ENCODE measurements at places on chromosomes 2 and 18. TPM values are rescaled to one million over a fixed set of nuclear protein-coding genes. Genes with fewer than 3 reads are reported as not detected.
A peak's percentile ranks its signal among the peaks of the same experiment; 100 is the strongest.

GRCh38 chr18:74342416-74343043 lies 26.9 kb downstream of the C18orf63 start:
- DNase-seq = peak; percentile 53

- DNase-seq = no peak
Measured at GRCh38 chr18:5884375-5884774, 10.9 kb downstream of the TMEM200C start.

DNA sequence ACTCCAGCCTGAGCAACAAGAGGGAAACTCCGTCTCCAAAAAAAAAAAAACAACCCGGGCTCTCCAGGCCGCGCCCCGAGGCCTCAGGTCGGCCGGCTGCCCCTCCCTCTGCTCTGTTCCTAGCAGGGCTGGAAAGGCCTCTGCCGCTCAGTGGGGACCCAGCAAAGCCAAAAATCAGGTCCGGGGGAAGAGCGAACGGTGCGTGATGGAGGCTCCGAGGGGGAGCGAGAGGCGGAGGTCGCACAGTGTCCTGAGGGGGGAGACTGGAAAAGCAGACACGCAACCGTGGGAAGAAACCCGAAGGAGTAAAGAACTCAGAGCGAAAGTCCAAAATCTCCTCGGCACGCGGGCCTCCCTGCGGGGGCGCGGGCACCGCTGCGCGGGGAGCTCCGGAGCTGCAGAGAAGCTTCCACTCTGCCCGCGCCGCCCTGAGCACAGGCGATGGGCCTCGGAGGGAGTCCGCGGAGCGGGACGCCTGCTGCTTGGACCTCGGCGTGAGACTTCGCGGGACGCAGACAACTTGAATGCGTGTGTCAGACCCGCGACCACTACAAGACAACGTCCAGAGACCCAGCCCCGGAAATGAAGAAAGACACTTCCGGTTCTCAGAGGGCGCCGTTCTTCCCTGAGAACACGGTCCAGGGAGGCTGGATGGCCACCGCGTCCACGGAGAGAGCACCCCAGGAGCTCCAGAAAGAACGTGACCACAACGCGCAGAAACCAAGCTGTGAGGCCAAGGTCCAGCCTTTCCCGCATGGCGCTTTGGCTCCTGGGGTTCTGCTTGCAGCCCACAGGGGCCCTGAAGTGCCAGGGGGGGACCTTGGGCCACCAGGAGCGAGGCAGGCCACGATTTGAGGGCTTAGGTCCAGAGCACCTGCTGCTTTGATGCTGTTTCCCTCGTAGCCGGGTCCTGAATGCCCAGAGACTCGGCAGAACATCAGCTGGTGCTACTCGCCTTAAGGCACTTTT lies 219.8 kb downstream of the DPP10 start:
- no peak for DNase-seq

The AGXT gene
- total RNA-seq = 1.6 TPM

DNA sequence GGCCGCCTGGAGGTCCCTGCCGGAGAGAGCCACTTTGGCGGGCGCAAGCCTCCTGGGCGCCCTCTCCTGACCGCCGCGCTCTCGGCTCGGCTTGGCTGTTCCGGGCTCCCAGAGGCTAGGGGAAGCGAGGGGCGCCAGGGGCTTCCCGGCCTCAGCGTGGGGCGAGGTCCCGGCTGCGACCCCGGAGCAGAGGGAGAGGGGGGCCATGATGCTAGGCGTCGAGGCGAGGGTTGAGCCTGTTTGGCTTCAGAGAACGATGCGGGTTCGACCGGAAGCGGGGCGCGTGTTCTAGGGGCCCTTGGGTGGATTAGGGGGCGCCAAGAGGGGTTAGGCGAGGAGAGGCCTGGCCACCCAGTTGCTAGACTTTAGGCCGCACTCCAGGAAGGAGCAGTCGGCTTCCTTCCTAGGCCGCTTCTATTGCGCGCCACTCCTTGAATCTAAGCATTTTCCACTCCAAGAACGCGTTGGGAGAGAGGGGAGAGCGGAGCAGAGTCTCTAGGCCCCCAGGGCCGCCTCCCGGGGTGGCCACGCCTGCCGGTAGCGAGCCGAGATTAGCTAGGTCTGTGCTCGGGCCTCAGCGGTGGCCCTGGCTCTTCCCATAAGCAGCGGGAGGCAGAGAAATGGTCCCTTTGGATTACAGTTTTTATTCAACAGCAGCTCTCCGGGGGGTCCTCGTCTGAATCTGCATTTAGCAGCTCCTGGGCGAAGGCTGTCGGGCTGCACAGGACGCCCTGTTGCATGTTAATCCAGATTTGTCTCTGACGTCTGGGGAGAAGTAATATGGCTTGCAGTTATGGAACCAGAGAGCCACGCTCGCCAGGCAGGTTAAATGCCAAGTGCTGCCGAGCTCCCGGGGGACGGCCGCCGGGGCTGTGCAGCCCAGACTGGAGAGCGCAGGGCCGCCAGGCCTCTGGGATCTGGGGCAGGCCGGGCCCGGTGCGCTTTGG lies 11.3 kb downstream of the MEIS1 start:
- no peak for DNase-seq

GRCh38 chr2:223868005-223868404 lies 30.6 kb upstream of the AP1S3 start:
- no peak for DNase-seq

DNA sequence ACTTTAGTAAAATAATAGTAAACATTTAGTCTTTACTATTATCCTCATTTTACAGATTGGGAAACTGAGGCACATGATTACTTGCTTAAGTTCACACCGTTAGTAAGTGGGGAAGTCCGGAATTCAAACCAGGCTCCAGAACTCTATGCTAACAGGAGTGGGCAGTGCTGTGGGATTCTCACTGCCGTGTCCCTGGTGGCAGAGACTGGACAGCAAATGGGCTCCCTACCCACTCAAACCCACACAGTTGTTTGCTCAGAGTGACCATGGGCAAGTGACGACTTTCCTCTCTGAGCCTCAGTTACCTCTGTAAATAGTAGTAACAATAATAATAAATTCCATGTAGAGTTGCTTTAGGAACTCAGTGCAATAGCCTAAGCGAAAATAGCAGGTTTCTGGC lies 24.0 kb downstream of the MAIP1 start:
- DNase-seq = no peak

- no peak for DNase-seq
Measured at GRCh38 chr18:50279752-50280151, 1.6 kb downstream of the MBD1 start.

- DNase-seq = no peak
Measured at GRCh38 chr2:143617803-143618415, 488.7 kb downstream of the ARHGAP15 start.
